Head of caudate nucleus (tissue), 42 donors: ENCODE measurements at places on chromosomes 12 and 14.

- no peak for DNase-seq
These were observed 806.8 kb downstream of the AACS start for GRCh38 chr12:125871811-125872594.

- DNase-seq, result no peak
These were observed 1182.8 kb downstream of the FLRT2 start for GRCh38 chr14:86712727-86713126.

DNA sequence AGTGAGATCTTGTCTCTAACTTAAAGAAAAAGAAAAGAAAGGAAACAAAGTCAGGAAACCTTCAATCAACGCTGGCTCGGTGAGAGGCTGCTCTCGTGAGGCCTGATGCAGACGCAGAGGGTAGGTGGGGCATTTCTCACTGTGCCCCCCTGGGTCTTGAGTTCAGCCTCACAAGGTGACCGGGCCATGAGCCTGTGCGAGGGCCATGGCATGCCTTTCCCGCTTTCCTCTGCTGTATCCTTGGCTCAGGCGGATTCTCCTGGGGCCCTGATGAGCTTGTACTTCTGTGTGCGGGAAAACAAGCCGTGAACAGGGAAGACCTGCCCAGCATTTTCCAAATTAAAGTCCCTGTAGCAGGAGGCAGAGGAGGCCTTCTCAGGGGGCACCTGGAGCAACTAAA is 20.2 kb downstream of the ADGRD1 start:
- DNase-seq, result no peak

DNA sequence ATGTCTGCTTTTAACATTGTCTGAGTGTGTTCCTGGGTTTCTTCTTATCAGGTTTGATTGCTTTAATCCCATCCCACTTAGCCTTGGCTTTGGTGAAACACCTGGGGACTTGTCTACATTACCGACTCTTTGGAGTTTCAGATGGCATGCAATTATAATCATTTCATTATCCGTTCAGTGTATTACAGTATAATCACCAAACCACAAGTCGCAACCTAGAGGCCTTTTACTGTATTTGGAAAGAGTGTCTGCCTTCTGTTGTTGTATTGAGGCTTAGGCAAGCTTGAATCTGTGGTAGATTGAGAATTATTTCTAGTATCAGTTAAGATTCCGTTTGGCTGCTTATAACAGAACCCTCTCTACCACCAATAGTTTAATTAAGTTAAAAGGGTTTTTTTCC is 103.9 kb downstream of the TGFB3 start:
- no peak for DNase-seq

GRCh38 chr12:27964123-27964522 is 8.4 kb downstream of the PTHLH start:
- DNase-seq, result no peak

DNA sequence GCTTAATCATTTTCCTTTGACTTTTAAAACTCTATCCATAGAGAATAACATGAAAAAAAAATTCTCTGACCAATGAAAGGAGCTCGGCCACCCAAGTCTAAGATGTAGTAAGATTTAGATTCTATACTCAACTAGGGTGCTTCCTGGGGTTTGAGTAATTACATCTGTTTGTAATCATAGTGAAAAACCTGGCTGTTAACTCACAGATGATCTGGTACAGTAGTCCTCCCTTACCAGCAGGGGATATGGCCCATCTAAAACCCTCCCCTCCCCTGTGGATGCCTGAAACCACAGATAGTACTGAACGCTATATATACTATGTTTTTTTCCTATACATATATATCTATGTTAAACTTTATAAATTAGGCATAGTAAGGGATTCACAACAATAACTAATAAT is 89.2 kb downstream of the DAAM1 start:
- DNase-seq, result no peak

DNA sequence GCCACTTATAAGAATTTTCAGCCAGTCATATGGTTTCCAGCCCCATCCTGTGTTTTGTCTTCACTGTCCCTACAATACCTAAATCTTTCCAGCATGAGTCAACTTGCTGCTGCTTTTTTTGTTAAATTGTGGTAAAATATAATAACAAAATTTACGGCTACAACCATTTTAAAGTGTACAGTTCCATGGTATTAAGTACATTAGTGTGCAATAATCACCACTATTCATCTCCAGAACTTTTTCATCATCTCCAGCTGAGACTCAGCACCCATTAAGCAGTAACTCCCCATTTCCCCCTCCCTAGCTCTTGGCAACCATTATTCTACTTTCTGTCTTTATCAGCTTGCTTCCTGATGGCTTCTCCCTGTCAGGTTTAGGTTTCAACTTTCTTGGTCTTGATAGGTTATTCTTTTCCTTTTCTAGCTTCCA is 39.1 kb downstream of the FRS2 start:
- no peak for DNase-seq

DNA sequence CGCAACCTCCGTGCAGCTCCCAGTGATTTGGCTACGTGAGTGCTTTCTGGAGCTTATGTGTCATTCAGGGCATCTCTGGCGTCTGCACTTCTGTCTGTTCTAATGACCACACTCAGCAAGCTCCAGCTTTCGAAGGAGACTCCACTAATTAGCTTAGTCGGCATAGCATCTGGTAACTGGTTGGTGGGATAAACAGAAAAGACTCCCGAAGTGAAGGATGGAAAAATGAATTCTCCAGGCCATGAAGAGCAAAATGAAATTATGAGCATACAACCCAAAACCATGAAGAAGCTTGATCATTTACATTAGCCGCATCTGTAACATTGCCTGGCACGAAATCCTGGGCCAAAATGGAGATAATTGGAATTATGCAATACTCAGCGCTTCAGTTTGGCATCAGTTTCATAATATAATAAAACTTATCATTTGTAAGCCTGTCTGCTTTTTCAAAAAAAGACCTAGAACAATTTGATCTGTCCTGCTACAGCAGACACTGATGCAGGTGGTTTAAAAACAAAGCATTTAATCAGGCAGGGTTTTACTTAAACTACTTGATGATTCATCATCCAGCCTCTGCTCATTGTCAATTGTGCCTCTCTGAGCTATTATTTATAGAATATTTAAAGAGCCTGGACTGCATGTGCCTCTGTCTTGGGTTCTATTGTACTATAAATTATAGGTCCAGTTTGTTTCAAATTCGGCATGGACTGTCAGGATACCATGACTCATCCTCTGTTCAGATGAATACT is 87.4 kb downstream of the SYT1 start:
- DNase-seq, result no peak

GRCh38 chr12:92110083-92110640 is 35.5 kb downstream of the BTG1 start:
- no peak for DNase-seq

DNA sequence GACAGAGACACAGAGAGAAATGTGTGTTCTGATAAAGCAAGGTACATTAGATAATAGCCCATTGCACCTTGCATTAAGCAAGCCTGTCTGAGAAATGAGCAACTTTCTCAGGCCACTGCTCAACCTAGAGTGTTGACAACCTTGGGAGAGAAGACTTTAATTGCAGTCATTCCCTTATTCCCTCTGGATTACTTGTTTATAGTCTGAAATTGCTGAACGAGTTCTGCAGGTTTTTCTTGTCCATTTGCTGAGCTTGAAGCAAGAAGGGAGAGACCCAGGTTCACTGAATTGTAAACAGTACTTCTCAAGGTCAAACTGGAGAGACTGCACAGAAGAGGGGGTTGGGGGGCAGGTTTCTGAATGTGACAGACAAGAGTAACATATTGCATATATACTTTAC is 159.4 kb upstream of the PLEKHG7 start:
- DNase-seq, result no peak

DNA sequence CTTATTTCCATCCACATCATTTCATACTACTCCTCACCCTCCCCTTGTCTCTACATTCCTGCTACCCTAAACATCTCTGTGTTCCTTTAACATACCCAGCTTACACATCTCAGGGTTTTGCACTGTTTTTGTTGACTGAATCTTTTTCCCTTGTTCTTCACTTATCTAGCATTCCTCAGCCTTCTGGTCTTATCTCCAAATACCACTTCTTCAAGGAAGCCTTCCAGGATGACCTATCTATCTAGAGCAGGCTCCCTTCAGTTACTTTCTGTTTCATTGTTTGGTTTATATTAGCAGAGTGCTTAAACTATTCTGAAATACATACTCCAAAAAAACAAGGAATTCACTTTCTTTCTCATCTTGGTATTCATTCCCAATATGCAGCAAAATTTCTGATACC is 353.1 kb downstream of the NAV3 start:
- no peak for DNase-seq

- no peak for DNase-seq
These were observed 10.5 kb upstream of the PNMA1 start for GRCh38 chr14:73724696-73725095.

DNA sequence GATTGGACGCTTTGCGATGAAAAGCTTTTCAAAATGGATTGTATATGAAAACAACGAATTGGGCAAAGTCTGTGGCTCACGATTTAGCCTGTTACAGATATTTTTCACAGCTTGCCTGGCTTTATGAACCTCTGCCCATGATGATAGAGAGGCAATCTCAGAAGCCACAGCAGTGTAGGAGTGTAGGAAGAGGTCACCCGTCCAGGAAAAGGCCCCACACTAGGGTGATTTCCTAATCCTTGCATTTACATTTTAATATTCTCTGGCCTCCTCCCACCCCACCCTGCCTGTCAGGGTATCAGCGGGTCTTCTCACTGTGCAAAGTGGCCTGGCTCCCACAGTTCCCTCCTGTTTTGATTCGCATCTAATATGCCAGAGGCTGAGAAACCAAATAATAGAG is 81.8 kb upstream of the FOXN3 start:
- DNase-seq, result no peak

GRCh38 chr12:1532375-1533165 is 61.8 kb downstream of the FBXL14 start:
- no peak for DNase-seq

- DNase-seq, result no peak
These were observed 600.6 kb upstream of the LMO3 start for GRCh38 chr12:17206553-17206952.

- no peak for DNase-seq
These were observed 4.3 kb upstream of the APPL2 start for GRCh38 chr12:105240228-105240627.

DNA sequence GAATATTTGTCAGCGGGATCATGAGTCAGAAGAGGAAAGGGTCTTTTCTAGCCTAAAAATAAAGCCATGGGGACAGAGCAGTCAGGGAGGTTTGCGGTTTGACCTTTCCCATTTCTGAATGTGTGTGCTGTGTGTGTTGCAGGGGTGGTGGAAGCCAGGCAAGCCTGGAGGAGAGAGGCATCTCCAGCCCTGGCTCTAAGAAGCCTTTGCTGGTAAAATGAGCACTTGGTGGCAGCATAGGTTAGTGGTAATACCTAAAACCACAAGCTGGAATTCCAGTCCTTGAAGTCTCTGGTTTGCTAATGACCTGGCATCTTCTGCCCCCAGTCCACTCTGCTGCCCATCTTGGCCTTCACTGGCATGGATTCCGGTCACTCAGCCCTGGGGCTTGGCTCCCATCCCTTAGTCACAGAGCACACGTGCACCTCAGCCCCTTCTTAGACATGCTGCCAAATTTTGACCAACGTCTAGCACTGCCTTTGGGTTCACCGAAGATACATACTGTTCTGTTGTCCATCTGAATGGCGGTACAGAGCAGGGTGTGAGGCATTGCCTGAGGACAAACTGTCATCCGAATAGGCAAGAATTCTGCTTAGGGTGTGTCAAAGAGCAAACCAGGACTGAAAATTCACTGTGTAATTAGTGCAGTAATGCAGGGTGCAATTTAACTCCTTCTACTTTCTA is 52.7 kb downstream of the KCNA5 start:
- no peak for DNase-seq

DNA sequence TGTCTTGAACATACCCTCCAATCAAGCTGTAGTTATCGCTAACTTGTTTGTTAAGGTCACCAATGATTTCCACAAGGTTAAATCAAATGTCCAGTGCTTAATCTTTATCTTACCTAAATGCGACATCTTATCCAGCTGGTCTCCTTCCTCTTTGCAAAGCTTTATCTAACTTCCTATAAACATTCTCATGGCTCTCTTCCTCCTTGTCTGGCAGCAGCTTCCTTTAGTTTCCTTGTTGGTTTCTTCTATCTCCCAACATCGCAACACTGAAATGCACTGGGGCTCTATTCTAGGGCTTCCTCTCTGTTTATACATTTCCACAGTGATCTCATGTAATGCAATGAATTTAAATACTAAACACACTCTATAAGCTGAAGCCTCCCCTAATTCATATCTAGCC is 28.7 kb downstream of the UBE2N start:
- no peak for DNase-seq

- no peak for DNase-seq
These were observed 4.9 kb upstream of the AP1G2 start for GRCh38 chr14:23572524-23572828.

DNA sequence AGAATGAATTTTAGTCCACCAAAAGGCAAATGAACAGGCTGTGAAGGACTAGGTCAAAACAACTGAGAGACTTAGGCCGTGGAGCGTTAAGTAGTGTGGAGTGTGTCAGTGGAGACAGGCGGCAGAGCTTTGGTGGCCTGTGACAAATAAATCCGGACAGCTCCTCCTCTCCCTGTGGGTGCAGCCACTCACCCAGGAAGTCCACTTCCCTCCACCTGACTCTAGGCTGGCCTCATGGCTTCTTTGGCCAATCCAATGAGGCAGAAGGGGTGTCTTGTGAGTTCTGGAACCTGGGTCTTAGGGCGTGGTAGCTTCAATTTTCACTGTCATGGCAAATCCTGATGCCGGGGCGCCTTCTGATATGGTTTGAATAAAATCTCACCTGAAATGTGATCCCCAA is 180.9 kb upstream of the C14orf180 start:
- no peak for DNase-seq

GRCh38 chr12:89576572-89577220 is 50.8 kb upstream of the POC1B start:
- no peak for DNase-seq
